Natural killer cell (primary cell): ENCODE measurements at places on chromosomes 3 and 15. TPM values are rescaled to one million over a fixed set of nuclear protein-coding genes. Genes with fewer than 3 reads are reported as not detected.

DNA sequence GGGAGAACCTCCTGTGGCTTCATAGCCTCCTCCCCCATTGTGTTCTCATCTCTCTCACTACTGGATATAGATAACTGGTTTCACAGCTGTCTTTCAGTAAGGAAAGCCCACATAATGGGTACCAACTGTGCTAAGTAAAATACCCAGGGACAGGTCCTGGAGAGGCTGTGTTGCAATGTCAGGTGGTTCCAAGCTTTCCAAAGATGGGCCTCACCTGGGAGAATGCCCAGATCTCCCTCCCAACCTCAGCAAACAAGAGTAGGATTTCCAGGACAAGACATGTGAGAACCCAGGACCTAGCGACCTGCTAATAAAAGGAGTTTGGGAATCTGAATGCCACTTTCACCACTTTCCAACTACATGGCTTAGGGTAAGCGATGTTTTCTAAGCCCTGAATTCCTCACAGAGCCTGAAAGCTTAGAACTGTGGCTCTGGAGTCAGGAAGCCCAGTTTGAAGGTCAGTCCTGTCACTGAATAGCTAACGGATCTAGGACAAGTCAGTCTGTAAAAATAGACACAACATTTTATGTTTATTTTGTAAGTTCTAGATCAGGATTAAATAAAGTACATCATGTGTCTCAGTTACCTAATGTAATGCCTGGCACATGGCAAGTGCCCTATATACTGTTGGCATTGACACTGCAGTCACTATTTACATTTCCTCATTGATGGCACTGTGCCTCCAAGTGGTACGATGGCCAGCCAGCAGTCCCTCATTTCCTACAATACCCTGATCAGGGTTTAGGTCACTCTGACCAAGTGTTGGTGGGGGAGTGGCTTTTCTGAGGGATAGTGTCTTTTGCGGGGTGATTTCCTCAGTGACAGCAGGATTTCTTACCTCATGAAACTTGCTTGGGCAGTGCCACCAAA lies 11.9 kb downstream of the CERS3 start:
- H3K36me3 ChIP-seq: no peaks in the 10 kb centered on the region
- no peak overlapping the region for H3K4me3 ChIP-seq
- H3K4me1 ChIP-seq: peaks cover 15% of the 10 kb centered on the region
- no peak for DNase-seq
- no peak overlapping the region for H3K27ac ChIP-seq
- H3K27me3 ChIP-seq: peaks cover 2% of the 10 kb centered on the region

DNA sequence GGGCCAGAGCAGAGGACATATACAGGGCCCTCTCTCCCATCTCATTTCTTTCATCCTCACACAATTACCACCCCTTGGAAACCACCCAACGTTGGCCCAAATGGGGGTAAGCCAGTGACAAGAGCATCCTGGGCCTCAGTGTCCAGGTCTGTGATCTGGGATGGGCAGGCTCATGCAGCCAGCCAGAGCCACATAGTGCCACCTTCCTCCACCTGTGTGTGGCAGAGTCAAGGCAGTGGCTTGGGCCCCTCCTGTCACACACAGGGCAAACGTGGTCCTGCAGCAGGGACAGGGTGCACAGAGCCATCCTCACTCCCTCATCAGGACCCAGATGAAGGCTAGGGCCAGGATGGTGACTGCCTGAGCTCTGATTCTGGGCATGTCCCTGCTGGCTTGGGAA lies 2.3 kb upstream of the MYL3 start:
- H3K27me3 ChIP-seq: no peaks in the 10 kb centered on the region
- H3K4me3 ChIP-seq: no peak overlapping the region
- no peaks in the 10 kb centered on the region for H3K4me1 ChIP-seq
- no peak for DNase-seq

GRCh38 chr15:97998307-97999071 lies 38.0 kb downstream of the ARRDC4 start:
- H3K4me1 ChIP-seq: no peaks in the 10 kb centered on the region
- H3K27ac ChIP-seq: no peak overlapping the region
- H3K27me3 ChIP-seq: no peaks in the 10 kb centered on the region
- no peak overlapping the region for H3K4me3 ChIP-seq

- H3K4me1 ChIP-seq: no peaks in the 10 kb centered on the region
- no peak overlapping the region for H3K27ac ChIP-seq
- DNase-seq: no peak
- no peaks in the 10 kb centered on the region for H3K36me3 ChIP-seq
Measured at GRCh38 chr3:120177151-120177550, 82.9 kb upstream of the GSK3B start.

DNA sequence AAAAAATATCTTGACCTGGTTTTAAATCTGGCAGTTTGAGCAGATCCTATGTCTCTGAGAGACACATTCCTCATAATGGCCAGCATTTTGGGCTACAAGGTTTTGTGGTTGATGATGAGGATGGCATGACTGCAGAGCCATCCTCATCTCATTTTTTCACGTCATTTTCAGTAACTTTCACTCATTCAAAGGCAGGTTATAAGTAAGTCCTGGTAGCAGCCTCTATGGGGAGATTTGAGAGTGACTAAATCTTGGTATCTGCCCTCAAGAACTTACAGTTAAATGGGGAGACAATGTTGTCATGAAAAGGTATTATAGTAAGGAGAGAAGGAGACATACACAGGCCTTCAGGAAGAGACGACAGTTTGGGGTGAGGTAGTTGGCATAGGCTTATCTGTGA lies 14.5 kb downstream of the TIGIT start:
- no peak for DNase-seq
- peak overlapping the region; percentile 75 for H3K27ac ChIP-seq
- peaks cover 9% of the 10 kb centered on the region for H3K36me3 ChIP-seq
- H3K4me3 ChIP-seq: no peak overlapping the region
- no peaks in the 10 kb centered on the region for H3K27me3 ChIP-seq
- H3K4me1 ChIP-seq: peaks cover 24% of the 10 kb centered on the region

DNA sequence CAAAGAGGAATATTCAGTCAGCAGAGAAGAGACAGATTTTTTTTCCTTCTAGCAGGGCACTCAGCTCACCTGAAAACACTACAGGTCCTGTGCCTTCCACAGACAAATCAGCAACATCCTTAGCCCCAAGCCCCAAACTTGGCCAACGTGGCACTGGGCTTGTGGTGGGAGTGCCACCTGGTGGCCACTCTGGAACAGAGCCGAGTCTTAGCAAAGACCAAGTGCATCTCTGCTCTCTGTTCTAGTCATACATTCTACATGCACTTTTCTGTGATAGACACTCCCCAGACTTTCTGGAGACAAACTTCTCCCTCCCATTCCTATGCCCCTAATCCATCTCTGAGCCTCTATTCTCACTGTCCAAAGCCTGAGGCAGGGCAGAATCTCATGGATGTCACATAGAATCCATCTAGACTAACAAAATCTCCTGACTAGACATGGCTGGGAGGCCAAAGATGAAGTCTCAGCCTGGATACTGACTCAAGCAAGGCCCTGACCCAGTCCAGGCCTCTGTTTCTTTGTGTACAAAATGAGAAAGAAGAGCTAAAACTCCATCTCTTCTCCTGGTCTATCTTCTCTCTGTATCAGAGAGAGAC lies 5.1 kb upstream of the SEMA7A start:
- peak; percentile 89 for DNase-seq
- no peak overlapping the region for H3K27ac ChIP-seq
- no peak overlapping the region for H3K4me3 ChIP-seq

GRCh38 chr3:61381745-61382392 lies 130.6 kb upstream of the FHIT start:
- no peak for DNase-seq
- no peaks in the 10 kb centered on the region for H3K27me3 ChIP-seq
- H3K36me3 ChIP-seq: no peaks in the 10 kb centered on the region
- H3K27ac ChIP-seq: no peak overlapping the region

GRCh38 chr3:159854500-159855124 lies 134.0 kb upstream of the IL12A start:
- H3K4me3 ChIP-seq: no peak overlapping the region
- H3K27ac ChIP-seq: no peak overlapping the region
- no peaks in the 10 kb centered on the region for H3K27me3 ChIP-seq
- peaks cover 10% of the 10 kb centered on the region for H3K4me1 ChIP-seq
- no peaks in the 10 kb centered on the region for H3K36me3 ChIP-seq

- DNase-seq: no peak
- H3K27ac ChIP-seq: no peak overlapping the region
- no peaks in the 10 kb centered on the region for H3K27me3 ChIP-seq
- no peak overlapping the region for H3K4me3 ChIP-seq
Measured at GRCh38 chr15:67915461-67916374, 75.9 kb upstream of the RNU6-1 start.

DNA sequence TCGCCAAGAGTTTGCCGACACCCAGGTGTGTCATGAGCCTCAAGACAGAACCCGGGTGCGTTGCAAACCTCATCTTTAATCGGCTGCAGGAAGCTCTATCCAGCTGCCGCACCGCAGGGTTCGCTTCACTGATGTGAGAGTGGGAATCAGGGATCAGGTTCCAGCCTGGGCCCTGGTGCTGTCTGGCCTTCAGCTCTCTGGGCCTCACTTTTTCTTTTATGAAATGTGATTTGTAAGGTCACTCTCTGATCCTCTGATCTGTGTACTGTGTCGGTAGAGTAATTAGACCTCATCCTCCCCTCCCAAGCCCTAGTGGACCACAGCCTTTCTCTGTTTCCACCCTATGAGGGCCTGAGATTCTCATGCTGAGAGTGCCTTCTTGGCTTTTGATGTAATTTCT lies 202.8 kb upstream of the UBE2E1 start:
- DNase-seq: no peak
- H3K36me3 ChIP-seq: no peaks in the 10 kb centered on the region
- no peaks in the 10 kb centered on the region for H3K4me1 ChIP-seq
- no peaks in the 10 kb centered on the region for H3K27me3 ChIP-seq
- H3K27ac ChIP-seq: no peak overlapping the region
- H3K4me3 ChIP-seq: no peak overlapping the region

DNA sequence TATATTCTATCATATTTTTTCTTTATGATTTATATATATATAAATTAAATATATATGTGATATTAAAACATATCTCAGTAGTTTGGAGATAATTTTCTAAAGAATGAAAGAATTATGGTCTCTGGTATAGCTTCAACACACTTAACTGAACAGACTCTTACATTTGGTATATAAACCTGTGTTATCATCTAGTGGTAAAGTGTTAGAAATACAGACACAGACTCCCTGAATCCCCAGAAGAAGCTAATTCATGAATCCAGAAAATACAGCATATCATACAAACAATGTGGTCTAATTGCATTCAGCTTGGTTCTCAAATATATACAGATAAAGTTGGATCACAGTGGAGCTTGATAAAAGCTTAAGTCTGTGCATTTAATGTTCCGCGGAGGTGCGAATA lies 1100.4 kb downstream of the ROBO2 start:
- H3K27ac ChIP-seq: no peak overlapping the region
- H3K36me3 ChIP-seq: no peaks in the 10 kb centered on the region
- no peak overlapping the region for H3K4me3 ChIP-seq
- no peaks in the 10 kb centered on the region for H3K27me3 ChIP-seq
- DNase-seq: no peak

MESP2 gene
- not detected for total RNA-seq

SLC28A2 gene
- total RNA-seq: not detected

AMIGO3 gene
- total RNA-seq: not detected

DNAH12 gene
- 0.21 TPM for total RNA-seq

GNAT1 gene
- total RNA-seq: not detected

KCNMB2 gene
- not detected for total RNA-seq

DUOX1 gene
- total RNA-seq: not detected

FURIN gene
- 110 TPM for total RNA-seq
